Brain pericyte (primary cell): ENCODE measurements at places on chromosomes 13 and 19.
A peak's percentile ranks its signal among the peaks of the same experiment; 100 is the strongest.

GRCh38 chr13:113967206-113967720 lies 6.6 kb downstream of the C13orf46 start:
- DNase-seq, result no peak

GRCh38 chr13:99154064-99154463 lies 46.6 kb upstream of the UBAC2 start:
- no peak for DNase-seq

DNA sequence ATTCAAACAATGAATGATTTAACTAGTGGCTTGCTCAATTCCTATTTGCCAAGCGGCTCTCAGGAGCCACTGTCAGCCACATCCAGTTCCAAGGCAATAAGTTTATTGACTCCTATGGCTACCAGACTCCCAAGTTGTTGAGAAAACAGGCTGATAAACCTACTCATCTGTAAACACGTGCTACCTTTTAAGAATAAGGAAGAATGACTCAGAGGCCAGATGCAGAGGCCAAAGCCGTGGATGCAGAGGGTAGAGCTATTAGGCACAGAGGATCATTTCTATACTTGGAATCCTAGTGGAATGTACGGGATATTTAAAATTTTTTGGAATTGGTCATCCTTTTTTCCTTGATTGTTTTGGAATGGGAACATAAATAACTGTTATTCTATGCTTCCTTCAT lies 1921.1 kb downstream of the OLFM4 start:
- DNase-seq, result no peak

DNA sequence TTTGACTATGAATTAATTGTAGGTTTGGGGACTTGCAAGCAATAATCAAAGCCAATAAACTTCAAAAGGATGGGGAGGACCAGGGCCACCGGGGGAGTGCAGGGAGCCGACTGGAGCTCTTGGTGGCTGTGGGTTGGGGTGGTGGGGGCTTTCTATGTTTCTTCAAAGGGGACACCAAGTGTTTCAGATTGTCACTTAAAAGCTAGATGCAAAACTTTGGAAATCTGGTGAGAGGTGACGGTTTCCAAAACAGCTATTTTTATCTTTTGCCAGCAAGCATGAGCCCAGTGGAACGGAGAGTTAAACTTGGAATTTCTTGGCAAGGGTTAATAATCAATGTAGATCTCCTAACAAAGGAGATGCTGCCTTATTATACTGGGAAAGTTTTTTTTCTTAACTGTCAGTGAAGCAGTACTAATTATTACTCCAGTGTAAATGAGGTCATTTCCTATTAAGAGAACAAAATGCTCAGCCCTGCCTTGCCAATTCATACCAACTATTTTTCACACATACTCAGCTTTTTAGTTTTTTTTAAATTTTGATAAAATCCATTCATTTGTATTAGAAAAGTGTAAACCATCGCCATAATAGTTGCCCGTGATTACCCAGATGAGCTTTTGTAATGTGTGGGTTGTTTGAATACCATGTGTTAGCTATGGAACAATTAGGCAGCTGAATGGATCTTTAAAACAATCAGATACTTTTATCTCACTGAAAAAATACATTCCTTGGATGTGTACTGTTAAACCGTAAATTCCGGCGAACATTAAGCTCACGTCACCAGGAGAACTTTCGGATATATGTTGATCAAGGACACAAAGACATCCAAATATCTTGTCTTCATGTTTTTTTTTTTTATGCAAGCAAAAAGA lies 95.9 kb upstream of the ZNF536 start:
- DNase-seq, result no peak

GRCh38 chr13:78022164-78022877 lies 103.7 kb upstream of the EDNRB start:
- no peak for DNase-seq

- DNase-seq, result no peak
Observed at GRCh38 chr19:14433554-14434501, 722 bp downstream of the PKN1 start.

DNA sequence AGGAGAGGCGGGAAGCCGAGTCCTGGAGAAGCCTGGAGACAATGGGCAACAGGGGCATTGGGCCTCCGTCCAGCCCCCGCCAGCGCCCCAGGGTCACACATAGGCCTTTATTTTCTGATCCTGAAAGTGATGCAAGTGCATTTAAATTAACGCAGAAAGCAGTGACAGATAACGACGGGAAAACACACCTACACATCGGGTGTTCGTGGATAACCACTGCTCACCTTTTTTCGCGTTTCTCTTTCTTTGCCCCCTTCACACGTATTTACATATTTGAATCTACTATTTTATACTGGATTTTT lies 30.4 kb upstream of the GRTP1 start:
- no peak for DNase-seq

DNA sequence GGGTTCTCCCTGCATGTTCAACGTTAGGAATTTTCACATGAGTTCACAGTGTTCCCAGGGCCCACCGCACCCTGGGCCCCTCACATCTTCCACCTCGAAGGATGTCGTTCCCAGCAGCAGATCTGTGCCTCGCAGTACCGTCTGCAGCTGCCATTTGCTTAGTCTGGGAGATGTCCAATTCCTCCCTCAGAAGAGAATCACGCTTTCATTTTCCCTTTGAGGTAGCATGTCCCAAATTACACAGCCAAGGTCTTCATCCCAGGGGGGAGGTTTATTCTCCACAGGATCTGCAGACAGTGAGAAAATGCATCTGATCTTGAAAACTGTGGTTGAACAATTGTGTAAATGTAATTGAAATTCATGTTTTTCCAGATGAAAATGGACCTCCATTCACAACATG lies 150.2 kb downstream of the DCT start:
- peak; percentile 93 for DNase-seq

GRCh38 chr19:51351266-51351990 lies 9.5 kb upstream of the VSIG10L start:
- DNase-seq, result no peak

DNA sequence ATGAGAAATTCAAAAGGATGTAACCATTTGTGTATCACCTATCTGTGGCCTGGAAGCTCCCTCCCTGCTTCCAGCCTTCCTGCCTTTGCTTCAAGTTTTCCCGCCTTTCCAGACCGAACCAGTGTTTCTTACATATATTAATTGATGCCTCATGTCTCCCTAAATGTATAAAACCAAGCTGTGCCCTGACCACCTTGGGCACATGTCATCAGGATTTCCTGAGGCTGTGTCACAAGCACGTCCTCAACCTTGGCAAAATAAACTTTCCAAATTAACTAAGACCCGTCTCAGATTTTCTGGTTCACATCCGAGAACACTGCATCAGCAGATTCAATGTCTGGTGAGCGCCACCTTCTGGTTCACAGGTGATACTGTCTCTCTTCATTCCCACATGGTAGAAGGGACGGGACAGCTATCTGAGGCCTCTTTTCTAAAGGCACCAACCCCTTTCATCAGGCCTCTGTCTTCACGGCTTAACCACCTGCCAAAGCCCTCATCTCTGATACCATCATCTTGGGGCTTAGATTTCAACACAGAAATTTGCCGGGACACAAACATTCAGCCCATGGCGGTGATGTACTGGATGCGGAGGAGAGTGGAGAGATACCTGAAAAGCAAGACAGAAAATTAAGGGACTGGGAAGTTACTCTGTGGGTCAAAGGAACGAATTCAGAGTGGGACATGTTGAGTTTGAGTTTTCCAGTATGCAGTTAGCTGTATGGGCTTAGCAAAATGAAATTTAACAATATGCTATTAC lies 58.7 kb upstream of the PABPC3 start:
- DNase-seq, result no peak
